ENCODE measurements at places on chromosomes 5 and 9.

- no peak for DNase-seq
Observed at GRCh38 chr5:123450114-123450513, 26.9 kb upstream of the CEP120 start.

DNA sequence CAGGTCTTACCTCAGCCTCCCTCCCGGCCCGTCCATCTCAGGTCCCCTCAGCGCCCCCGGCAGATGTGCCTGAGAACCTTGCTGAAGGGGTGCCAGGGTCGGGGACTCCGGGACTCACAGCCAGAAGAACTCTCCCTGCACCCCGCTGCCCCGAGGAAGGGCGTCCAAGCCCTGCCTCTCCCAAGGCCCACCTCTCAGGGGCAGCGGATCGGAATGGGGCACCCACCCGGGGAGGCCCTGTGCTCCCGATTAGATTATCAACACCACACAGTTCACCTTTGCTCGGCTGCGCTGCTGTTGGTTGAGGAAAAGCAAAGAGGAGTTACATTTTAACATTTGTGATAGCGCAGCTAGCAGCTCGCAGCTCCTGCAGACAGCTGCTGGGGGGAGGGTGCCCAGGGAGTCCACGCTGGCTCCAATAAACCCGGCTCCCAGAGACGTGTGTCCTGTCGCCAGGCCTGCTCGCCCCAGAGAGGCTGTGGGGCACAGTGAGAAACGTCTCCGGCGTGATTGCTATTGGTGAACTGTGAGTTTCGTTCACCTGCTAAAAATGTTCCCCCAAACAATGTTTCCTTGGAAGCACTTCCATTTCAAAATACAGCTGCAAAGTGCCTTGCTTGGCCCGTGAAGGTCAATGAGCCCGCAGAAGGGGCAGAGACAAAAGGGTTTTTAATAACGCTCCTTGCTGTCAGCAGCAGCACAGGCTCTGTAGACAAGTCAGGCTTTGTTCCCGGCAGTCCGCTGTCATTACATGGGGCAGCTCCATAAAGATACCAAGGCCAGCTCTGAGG lies 18.6 kb upstream of the SLC6A19 start:
- DNase-seq, result no peak

DNA sequence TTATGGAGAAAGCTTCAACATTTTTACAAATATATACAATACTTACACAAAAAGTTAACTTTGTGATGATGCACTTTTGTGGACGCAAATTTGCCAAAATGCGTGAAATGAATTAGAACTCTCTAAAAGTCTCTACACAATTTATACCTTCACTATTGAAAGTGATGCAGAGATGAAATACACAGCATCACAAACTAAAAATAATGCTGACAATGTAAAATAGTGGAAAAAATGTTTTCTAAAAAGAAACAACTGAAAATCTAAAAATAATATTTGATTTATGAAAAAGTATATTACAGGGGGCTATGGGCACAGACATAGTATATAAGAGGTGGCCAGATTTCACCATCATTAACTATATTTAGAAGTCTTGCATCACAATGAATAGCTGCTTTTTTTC lies 188.8 kb downstream of the ADCY2 start:
- DNase-seq, result no peak

DNA sequence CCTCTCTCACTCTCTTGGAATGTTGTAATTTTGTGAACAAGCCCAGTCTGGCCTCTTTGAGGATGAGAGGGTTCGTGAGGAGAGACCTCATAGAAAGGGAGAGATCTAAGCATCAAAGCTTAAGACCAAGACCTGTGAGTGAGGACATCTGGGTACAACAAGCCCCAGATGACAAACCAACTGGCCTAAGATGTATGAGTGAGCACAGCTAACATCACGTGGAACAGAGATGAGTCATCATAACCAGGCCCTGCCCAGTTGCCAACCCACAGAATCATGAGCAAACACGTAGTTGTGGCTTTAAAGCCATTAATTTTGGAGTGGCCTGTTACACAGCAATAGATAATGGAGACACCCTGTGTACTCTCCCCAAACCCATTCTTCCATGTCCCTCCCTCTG lies 439.1 kb upstream of the KIF2A start:
- DNase-seq, result no peak

- no peak for DNase-seq
Observed at GRCh38 chr5:129500101-129500500, 40.0 kb downstream of the ADAMTS19 start.

- DNase-seq, result no peak
Observed at GRCh38 chr9:129032541-129033159, 3.8 kb upstream of the MIGA2 start.

DNA sequence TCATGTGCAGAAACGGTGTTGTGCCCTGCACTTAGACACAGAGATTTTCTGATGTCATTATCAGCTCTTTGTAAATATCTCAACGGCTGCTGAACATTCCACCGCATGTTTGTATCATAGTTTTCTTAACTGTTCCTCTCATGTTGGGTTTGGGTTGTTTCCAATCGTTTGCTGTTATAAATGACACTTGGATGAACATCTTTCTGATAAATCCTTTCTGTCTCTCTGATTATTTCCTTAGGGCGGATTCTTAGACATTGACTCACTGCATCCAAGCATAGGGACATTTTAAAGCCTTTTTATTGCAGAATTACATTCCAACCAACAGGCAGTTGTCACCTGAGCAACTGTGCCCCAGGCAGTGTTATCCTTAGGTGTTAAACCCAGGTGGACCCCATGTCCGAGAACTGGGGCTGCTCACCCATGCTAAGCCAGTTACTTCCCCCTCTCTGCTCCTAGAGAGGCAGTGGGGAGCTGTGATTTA lies 28.5 kb downstream of the COL5A1 start:
- DNase-seq, result no peak

- DNase-seq, result peak; percentile 83
Observed at GRCh38 chr5:124661317-124662141, 84.9 kb downstream of the ZNF608 start.

DNA sequence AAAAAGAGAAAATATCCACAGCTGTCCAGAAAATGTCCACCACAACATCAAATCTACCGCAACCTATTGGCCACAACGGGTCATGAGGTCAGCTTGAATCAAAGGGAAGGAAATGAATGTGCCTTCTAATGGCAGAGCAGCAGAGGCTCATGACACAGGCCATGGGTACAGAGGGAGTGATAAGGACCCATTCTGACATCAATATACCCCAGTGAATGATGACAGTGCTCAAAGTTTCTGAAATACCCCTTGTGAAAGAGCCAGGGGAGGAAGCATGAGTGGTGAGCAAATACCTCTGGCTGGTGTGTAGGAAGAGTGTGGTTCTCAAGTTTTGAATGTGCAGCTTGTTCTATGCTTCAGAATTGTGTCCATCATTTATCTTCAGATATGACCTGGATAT lies 348.2 kb downstream of the IRX1 start:
- no peak for DNase-seq

DNA sequence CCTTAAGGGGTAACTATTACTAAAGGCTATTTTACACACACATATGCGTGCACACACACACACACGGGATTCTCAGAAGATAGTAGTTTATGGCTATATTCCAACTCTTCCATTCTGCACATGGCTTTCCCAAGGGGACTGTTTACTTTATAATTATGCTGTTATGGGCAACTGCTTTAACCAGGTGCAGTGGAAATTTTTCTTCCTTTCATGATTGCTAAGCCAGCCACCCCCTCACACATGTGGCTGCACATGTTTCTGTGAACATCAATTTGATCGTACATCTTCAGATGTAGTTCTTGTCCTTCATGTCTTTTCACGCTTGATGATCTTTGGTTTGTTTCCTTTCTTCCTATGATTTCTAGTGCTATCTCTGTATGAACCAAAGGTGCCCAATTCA lies 37.0 kb downstream of the MRPS30 start:
- DNase-seq, result no peak

GRCh38 chr5:33867241-33867640 lies 24.5 kb downstream of the ADAMTS12 start:
- DNase-seq, result no peak

GRCh38 chr5:144017119-144017518 lies 153.3 kb downstream of the YIPF5 start:
- no peak for DNase-seq

DNA sequence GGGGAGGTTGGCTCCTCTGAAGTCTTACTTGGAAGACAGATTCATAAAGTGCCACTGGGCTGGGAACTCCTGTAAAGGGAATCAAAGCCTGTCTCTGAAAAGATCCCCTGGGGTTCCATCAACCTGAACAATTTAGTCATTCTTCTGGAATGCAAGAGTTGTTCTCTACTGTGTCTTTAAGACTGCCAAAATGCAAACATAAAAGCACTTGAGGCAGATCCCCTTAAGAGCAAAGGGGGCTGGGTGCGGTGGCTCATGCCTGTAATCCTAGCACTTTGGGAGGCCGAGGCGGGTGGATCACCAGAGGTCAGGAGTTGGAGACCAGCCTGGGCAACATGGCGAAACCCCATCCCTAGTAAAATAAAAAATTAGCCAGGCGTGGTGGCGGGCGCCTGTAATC lies 16.7 kb downstream of the CDKN2AIPNL start:
- DNase-seq, result no peak

DNA sequence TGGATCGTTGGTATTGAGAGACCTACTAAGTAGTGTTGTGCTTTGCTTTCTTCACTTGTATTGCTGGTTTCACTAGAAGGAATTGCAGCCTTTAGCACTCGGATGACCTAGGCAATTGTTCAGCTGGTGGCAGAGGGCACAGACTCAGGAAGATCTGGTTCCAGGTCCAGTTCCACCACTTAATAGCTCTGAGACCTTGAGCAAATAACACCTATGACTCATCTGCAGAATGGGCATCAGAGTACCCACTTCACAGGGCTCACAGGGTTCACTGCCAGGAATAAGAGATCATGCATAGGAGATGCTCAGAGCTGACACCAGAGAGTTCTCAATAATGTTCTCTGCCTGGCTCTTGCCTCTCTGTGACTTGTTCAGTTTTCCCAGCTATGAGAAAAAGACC lies 133.6 kb downstream of the SIL1 start:
- DNase-seq, result peak; percentile 29

DNA sequence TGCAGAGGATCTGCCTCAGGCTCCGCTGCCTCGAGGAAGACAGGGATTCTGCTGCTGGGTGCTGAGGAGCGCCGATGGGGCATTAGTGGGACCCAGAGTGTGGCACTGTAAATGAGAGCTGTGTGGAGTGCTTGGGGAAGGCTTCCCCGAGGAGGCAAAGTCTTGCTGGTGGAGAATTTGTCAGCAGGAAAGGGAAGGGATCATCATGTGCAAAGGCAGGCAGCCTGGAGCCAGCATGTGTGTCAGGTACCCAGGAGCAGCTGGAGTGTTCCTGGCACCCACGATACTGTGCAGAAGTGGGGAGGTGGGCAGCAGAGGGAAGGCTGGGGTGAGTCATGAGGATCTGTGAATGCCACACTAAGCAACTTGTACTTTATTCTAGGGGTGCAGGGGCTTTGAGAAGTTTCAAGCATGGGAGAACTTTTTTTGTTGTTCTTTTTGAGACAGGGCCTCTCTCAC lies 12.3 kb downstream of the B4GALT7 start:
- DNase-seq, result no peak

DNA sequence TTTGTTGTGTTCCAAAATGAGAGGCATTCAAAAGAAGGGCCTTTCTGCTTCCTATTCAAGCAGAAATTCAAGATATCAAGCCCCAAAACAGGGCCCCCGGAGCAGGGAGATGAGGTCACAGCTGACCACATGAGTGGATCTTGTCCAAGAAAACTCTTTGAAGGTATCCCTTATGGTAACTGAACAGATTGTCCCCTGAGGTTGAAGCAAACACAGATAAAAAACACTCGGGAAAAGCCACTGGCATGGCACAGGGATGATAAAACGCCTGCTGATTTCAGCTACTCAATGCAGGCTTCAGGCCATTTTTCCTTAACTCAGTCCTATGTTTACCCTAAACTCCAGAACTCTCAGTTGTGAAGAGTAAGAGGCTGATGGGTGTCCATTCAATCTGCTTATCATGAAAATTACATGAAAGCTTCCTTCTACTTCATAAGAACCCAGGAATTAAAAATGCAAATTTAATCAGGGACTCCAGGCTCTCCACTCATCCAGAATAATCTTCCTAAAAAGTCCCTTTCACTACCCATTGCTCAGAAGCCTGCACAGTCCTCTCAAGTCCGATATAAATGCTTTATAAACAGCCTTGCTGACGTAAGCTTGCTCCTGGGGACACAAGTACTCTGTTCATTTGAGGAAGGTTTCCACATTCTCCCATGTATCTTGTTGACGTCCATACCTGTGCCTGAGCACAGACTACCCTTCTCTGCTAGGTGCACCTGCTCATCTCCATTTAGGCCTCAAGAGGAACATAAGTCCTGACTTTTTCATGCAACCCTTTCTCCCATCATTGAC lies 35.9 kb upstream of the SLC1A3 start:
- DNase-seq, result no peak

DNA sequence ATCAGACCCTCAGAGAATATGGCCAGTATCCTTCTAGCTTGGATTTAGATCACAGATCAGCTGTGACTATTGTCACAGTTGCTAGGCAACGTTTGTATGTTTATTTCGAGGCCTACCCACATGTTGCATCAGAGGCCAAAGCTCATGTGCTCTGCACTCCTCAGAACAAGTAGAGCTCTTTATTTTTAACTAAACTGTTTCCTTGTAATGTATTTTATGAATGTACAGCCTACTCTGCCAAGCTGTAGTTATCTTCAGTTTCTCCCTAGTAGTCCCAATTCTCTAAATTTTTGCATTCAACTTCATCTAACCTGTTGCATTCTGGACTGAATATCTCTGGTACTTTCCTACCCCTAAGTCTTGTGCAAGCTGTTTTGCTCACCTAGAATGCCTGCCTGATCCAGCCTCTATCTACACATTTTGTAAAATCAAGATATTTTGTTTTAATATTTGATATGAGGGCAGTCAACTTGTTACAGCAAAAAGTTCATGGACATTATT lies 52.8 kb downstream of the CAST start:
- DNase-seq, result peak; percentile 65

DNA sequence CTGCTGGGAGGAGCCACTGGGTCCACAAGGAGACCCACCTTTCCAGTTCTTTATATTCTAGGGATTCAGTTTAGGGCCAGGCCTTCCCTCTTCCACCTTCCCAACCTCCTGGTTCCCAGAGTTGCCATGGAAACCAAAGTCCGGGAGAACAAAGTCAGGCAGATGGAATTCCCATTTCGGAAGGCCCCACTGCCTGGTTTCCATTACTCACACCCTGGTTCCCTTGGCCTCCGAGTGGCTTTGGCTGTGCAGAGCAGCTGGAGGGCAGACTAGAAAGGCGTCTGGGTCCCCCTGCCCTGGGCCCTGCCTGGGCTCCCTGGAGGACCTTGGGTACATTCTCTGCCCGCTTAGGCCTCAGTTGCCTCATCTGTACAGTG lies 136.1 kb downstream of the RGS3 start:
- peak; percentile 72 for DNase-seq

- DNase-seq, result no peak
Observed at GRCh38 chr5:149931992-149932436, 12.6 kb downstream of the PDE6A start.

- no peak for DNase-seq
Observed at GRCh38 chr5:111337133-111337532, 112.9 kb downstream of the CAMK4 start.

GRCh38 chr5:64147849-64148441 lies 17.7 kb upstream of the RNF180 start:
- peak; percentile 87 for DNase-seq

Measured in endodermal cell (in vitro differentiated cells).